Renal pelvis (tissue), 12 donors: ENCODE measurements at places on chromosomes 1 and 21. TPM values are rescaled to one million over a fixed set of nuclear protein-coding genes. Genes with fewer than 3 reads are reported as not detected.

Gene RASSF5
- polyA plus RNA-seq: 5.0 TPM

Gene PYHIN1
- polyA plus RNA-seq: 0.10 TPM

Gene LCE2C
- not detected for polyA plus RNA-seq

Gene VAV3
- polyA plus RNA-seq: 122 TPM

Gene RAB25
- polyA plus RNA-seq: 55.3 TPM

Gene WNT4
- polyA plus RNA-seq: 6.0 TPM

GRCh38 chr1:202249436-202249835 lies 55.8 kb downstream of the LGR6 start:
- no peak for DNase-seq

- no peak for DNase-seq
These were observed 27.4 kb downstream of the VANGL1 start for GRCh38 chr1:115669002-115669673.

DNA sequence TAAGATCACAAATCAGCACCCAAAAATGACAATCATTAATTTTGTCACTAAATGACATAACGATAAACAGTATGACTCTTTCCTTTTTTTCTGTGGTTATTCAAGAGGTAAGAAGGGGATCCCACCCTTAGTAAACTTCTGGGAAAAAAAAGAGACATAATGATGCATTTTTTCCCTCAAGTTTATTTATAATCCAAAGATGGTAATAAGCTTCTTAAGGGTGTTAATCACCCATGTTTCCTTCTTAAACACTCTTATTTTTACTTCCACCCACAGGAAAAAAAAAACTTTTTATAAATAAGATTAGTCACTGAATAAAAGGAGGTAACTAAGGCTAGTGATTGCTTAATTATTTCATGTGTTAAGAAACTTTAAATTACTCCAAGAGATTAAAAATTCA lies 24.7 kb downstream of the RGS1 start:
- DNase-seq: no peak

- no peak for DNase-seq
These were observed 10.3 kb downstream of the CAP1 start for GRCh38 chr1:40050863-40051262.

DNA sequence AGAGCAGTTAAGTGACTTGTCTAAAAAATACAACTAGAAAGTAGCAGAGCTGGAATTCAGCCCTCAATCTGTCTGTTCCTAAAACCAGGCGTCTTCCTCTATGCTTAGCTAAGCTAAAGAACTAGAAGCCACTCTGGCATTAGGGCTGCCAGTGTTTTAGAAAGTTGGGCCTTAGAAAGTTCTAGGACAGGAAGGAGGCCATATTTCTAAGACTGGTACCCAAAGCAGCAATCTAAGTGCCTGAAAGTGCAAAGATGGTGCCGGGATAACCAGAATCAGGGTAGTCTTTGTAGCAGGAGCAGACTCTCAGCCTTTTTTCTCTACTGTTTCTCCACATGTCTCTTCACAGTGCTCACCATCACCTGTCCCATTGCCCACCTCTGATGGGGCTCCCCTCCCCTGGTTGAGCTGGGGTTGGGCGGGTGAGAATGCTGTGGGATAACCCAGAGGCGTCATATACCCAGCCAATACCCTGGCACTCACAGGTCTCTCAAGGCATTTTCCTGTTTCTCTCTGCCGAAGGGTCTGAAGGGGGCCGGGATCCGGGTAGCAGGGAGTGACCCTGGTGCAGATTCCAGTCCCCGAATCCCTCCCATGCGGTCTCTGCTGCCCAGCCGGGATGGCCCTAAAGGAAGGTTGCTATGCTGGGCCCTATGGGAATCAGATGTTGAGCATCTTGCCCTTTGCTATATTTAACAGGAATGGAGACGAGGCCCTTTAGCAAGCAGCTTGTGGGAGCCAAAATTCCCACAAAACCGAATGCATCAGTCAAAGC lies 1.1 kb upstream of the RCSD1 start:
- no peak for DNase-seq

DNA sequence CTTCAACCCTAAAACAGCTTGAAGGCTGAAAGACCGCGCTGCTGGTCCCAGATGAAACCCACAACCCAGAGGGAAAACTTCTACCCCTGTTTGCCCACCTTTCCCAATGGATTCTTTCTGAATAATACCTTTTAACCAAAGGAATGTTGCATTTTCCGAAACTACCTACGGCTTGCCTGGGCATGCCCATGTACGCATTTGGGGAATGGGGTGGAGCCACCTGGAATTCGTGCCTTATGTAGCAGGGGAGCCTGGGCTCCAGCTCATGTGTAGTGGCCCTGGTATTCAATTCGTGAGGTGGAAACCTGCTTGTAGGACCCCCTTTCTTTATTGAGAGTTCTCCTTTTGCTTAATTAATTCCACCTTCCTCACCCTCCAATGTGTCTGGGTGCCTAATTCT lies 256.6 kb upstream of the RGS18 start:
- DNase-seq: no peak

- peak; percentile 37 for DNase-seq
These were observed at the start of gene LYST for GRCh38 chr1:235866205-235866912. LYST (minus strand) TSS chr1:235866906; CDS start chr1:235830417, 36,489 bp downstream.

DNA sequence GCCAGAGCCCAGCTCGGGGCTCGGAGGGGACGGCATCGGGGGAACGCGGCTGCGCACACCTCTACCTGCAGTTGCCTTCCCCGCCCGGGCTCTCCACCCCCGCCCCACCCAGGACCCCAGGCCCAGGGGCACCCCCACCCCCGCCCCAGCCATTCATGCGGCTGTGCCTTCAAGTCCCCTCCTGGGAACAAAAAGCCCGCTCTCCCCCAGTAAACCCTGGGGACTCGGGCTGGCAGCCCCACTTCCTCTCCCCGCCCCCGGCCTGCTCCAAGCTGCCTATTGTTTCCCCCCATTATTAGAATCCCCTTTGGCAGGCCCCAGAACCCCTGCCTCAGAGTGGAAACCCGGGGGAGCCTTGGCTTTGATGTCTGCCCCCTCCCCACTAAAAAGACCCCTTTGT lies 18.0 kb downstream of the MEGF6 start:
- DNase-seq: no peak

DNA sequence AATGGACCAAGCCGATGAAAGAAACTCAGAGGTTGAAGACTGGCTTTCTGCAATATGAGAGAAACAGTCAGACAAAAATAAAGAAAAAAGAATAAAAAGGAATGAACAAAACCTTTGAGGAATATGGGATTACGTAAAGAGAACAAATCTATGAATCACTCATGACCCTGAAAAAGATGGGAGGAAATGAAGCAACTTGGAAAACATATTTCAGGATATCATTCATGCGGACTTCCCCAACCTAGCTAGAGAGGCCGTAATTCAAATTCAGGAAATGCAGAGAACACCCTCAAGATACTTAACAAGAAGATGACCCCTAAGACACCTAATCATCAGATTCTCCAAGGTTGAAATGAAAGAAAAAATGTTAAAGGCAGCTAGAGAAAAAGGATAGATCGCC lies 705.3 kb upstream of the CHRM3 start:
- no peak for DNase-seq

- DNase-seq: no peak
These were observed 47.3 kb downstream of the NCAM2 start for GRCh38 chr21:21045518-21045917.

DNA sequence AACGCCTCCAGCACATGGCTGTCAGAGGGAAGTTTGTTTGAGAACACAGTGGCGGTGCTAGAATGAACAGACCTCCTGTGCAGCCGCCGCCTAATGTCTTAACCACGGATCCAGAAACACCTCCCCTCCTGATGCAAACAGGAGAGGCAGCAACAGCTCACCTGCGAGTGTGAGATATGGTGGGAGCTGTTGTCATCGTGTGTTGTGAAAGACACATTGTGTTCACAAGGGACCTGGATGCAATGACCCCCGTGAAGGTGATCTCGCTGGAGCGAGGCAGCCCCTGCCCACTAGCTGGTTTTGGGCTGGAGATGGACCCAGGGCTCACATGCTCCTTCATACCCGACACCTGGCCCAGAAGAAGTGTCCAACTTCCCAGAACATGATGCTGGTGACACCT lies 315.3 kb upstream of the C1orf174 start:
- no peak for DNase-seq

DNA sequence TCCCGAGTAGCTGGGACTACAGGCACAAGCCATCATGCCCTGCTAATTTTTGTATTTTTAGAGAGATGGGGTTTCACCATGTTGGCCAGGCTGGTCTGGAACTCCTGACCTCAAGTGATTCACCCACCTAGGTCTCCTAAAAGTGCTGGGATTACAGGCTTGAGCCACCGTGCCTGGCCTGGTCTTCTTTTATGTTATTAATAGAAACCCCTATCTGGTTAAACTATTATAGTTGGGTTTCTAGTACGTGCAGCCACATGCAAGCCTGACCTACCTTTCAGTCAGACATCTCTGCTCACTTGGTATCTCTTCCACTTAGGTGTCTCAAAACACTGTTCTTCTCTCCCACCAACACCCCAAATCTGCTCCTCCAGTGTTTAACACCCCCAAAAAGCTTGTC lies 34.4 kb downstream of the PSEN2 start:
- DNase-seq: no peak

- no peak for DNase-seq
These were observed 14.0 kb upstream of the DISC1 start for GRCh38 chr1:231612393-231613089.

GRCh38 chr21:41777951-41778815 lies 11.3 kb upstream of the RIPK4 start:
- DNase-seq: no peak

- DNase-seq: no peak
These were observed 19.2 kb upstream of the BCL10 start for GRCh38 chr1:85295654-85296053.

DNA sequence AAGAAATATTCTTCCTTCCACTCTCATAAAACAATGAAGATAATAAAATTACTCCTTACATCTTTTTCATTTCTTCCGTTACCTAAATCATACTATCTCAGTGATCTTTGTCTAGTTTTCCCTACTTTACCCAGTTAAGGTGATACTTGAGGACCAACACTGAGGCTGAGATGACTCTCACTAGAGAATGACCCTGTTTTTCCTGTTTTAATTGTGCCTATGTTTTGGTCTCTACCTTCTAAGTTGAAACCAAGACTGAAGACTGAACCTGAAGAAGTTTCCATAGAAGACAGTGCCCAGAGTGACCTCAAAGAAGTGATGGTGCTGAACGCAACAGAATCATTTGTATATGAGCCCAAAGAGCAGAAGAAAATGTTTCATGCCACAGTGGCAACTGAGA lies 25.1 kb downstream of the AIM2 start:
- DNase-seq: no peak

DNA sequence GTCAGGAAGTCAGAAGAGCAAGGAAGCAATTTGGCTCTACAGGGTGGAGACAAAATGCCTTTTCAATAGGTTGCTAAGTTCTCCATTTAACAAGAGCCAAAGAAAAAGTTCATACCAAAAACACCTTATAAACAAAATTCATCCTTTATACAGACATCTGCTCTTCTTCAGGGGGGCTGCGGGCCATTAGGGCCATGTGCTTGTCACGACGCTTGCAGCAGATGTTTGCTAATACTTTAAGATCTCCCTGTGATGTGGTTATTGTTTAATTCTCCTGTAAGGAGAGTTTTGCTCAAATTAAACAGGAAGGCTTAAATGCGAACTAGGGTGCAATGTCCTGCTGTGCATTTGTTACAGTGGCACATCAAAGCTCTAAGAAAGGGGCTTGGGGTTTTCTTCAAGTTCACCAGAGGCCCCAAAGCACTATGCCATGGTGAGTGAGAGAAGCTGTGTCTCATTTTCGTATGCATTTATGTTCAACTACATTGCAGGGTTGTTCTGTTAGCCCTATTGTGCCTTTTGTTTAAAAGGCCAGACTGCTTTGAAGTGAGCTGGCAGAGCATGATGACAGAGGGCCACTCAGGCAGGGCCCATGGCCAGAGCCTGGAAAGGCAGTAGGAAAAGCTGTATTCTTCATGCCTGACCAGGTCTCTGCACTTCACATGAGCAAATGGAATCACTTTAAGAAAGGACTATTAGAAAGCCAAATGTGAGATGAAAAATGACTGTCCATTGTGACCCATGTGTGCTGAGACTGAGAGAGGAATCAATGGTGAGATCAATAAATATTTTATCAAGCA lies 24.8 kb upstream of the NTPCR start:
- DNase-seq: no peak

DNA sequence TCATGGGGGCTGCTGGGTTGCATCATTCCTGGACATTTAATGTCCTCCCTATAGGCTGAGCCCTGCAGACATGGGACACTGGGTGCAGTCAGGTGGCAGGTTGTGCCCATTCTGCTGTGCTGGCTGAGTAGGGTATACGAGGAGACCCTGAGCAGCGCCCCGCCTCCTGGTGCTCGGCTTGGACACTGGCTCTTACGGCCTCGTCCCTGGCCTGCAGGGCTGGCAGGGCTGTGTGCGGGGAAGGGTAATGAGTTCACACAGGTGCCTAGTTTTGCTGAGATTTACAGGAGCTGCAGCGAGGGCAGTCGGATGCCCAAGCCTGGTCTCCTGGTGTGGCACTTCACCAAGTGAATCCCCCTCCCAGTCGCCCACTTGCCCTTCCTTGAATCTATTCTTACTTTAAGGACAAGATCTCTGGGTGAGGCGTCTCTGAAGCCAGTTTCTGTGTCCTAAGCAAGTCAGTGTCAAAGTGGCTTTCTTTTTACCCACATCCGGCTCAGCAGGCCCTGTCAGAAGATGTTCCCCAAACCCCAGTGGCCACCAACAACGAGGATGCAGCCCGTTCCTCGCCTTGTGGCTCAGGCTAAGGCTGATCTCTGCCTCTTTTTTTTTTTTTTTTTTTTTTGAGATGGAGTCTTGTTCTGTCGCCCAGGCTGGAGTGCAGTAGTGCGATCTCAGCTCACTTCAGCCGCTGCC lies 73.2 kb downstream of the MAN1C1 start:
- DNase-seq: no peak

- DNase-seq: no peak
These were observed 2.2 kb upstream of the HFM1 start for GRCh38 chr1:91406773-91407389.

DNA sequence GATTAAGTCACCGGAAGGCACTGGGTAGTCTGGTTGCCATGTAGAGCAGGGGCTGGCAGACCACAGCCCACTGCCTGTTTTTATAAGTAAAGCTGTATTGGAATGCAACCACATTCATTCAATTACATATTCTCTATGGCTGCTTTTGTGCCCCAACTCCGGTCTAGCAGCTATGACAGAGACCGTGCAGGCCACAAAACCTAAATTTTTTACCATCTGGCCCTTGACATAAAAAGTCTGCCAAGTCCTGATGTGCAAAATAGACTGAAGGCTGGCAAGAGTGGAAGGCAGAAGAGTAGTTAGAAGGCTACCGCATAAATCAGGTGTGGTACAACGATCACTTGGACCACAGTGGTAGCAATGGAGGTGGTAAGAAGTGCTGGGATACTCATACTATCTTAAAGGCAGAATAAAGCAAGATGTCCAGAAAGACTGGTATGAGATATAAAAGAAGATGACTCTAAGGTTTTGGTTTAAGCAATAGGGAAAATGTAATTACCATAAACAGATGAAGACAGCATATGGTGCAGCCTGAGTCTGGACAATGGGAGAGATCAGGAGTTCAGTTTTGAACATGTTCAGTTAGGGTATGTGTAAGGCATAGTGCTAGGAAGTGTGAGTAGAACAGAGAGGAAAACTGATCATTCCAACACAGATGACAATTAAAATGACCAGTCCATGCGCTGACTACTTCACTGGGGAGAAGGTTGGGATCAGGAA lies 37.2 kb downstream of the EGLN1 start:
- no peak for DNase-seq
